Activated CD8-positive, alpha-beta memory T cell treated with anti-CD3 and anti-CD28 coated beads for 48 hours (primary cell): ENCODE measurements at places on chromosomes 3 and 15.

GRCh38 chr15:66294157-66294931 lies 976 bp downstream of the DIS3L start:
- peak; percentile 4 for DNase-seq

GRCh38 chr3:192244591-192244990 lies 482.8 kb downstream of the FGF12 start:
- DNase-seq = no peak

DNA sequence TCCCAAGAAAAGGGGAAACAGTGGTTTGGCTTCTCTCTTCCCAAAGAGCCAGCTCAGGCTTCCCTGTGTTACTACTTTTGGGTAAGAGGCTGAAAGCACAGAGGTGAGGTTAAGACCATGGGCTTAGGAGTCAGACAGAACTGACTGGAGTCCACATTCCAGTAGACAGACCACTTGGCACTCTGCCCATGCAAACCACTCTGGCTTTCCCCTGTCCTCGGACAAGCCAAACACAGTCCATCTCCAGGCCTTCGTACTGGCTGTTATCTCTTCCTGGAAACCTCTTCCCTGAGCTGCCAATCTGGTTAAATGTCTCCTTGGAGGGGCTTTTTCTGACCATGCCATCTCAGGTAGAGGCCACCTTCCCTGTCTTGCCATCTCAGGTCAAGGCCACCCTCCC lies 53.1 kb upstream of the FAM3D start:
- DNase-seq = no peak

DNA sequence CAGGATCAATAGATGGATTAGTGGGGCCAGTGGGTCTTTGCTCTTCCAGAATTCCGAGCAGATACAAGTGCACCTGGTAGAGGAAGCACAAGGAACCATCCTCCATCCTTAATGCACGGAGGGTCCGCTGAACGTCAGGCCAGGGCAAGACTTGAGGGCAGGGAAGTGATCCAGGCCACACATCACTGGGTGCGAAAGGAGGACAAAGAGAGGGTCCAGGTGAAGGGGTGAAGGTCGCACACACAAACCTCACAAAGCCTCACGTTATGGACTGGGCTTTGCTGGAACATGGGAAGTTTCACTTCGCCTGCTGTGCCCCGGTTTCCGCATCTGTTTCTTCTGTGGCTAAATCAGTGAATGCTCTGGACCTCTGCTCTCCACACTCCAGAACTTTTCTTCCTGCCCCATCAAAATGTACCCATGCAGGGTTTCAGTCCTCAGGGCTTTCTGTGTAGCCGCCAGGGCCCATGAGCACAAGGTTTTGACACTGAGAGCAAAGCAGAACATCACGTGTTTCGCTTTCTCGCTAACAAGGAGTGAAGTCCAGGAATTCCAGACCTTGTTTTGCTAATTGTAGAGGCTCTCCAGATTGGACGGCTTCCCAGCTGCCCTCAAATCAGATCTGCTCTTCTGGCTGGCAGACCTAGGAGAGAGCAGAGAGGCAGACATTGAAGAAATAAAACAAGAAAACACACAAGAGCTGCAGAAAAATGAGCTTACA lies 56.3 kb downstream of the KLF15 start:
- no peak for DNase-seq

DNA sequence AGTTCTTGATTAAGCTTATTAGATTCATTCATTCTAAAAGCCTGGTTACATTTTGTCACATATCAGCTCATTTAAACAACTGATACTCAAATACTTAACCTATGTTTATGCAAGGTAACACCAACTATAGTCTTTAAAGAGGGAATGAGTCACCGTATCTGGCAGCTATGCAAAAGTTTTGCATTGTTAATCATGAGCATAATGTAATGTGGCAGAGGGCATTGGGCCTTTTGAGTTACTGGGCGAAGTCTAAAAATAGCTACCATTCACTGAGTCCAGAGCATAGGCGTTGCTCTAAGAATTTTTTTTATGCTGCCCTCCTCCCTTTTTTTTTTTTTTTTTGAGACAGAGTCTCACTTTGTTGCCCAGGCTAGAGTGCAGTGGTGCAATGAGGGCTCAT lies 277.7 kb upstream of the ZNF717 start:
- DNase-seq = no peak
